Fibroblast of lung (primary cell): ENCODE measurements at places on chromosomes 2 and 18. TPM values are rescaled to one million over a fixed set of nuclear protein-coding genes. Genes with fewer than 3 reads are reported as not detected.
A peak's percentile ranks its signal among the peaks of the same experiment; 100 is the strongest.

Gene CAMKMT
- polyA plus RNA-seq, result 11.6 and 12.1 TPM in 2 replicates

Gene UGT1A4
- not detected in 2 replicates for polyA plus RNA-seq

Gene LIMS2
- polyA plus RNA-seq, result 3.0 and 17.3 TPM in 2 replicates

Gene TTC32
- 4.7 and 6.0 TPM in 2 replicates for polyA plus RNA-seq

Gene SLC9A2
- polyA plus RNA-seq, result not detected in 2 replicates

Gene MAPK4
- polyA plus RNA-seq, result not detected in 2 replicates

Gene ASXL2
- 16.6 and 20.7 TPM in 2 replicates for polyA plus RNA-seq

DNA sequence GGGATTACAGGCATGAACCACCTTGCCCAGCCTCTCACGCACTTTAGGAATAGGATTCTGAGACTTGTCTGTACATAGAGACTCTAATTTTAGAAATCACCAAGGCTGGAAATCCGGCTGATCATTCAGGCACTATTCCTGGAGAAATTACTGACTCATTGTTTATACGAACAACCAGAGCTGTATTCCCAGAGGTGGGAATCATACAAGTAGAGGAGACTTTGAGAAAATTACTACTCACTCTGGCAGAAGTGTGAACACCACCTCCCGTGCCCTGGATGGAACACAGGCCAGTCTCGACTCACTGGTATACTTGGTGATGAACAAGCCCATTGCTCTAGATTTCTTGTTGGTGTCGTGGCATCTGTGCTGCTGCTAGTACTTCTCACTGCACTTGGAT lies 5.8 kb upstream of the ADNP2 start:
- no peak overlapping the region for H3K27ac ChIP-seq
- no peaks in the 10 kb centered on the region for H3K27me3 ChIP-seq
- peak; percentile 76 for DNase-seq
- H3K36me3 ChIP-seq, result no peaks in the 10 kb centered on the region

GRCh38 chr2:18940184-18940583 lies 350.8 kb upstream of the NT5C1B start:
- H3K27me3 ChIP-seq, result no peaks in the 10 kb centered on the region
- no peaks in the 10 kb centered on the region for H3K36me3 ChIP-seq
- no peaks in the 10 kb centered on the region for H3K4me1 ChIP-seq
- no peak overlapping the region for H3K27ac ChIP-seq
- H3K4me3 ChIP-seq, result no peak overlapping the region

- DNase-seq, result no peak
- peaks cover 24% of the 10 kb centered on the region for H3K4me1 ChIP-seq
- no peak overlapping the region for H3K27ac ChIP-seq
- H3K27me3 ChIP-seq, result no peaks in the 10 kb centered on the region
- H3K4me3 ChIP-seq, result no peak overlapping the region
Observed at GRCh38 chr2:40043641-40044040, 264.6 kb upstream of the THUMPD2 start.

DNA sequence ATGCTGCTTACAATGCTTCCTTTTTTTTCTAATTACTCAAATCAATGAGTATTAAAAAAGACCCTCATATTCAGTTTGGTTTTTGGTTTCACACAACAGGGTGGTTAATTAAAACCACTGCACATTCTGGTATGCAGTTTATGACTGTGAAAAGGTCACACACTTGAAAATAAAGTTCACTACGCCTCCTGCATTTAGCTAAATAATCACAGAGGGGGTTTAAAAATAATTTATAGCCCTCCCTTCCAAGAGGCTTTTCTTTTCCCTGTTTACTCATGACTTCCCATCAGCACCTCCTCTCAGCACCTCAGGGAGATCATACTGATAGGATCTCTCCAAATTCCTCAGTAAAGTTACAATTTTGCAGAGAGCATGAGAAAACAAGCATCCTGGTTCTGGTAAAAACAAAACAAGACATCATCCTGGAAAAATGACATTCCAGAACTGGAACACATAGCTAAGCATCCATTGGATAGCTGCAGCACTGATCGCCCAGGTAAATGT lies 129.5 kb upstream of the TMEM200C start:
- H3K27me3 ChIP-seq, result no peaks in the 10 kb centered on the region
- H3K4me3 ChIP-seq, result no peak overlapping the region
- no peaks in the 10 kb centered on the region for H3K4me1 ChIP-seq
- no peaks in the 10 kb centered on the region for H3K36me3 ChIP-seq
- no peak for DNase-seq

GRCh38 chr18:5250603-5251002 lies 44.9 kb downstream of the ZBTB14 start:
- no peaks in the 10 kb centered on the region for H3K27me3 ChIP-seq
- H3K27ac ChIP-seq, result no peak overlapping the region
- H3K4me1 ChIP-seq, result no peaks in the 10 kb centered on the region
- H3K36me3 ChIP-seq, result no peaks in the 10 kb centered on the region
- no peak for DNase-seq

DNA sequence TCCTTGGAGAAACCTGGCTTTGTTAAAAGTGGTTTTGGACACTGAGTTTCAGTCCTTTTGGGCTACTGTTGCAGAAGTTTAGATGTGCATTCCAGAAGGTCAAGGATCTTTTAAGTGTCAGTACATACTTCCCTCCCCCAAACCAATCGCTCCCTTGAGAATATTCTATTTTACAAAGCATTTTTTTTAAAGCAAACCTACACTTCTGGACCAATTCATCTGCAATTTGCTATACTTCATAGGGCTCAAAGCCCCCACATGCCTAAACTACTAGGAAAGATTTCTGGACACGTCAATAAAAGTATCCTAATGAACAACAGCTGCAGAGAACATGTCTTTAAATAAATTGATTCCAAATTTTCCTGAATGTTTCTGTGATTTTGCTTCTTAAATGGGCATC lies 157.6 kb downstream of the RDH14 start:
- H3K27ac ChIP-seq, result no peak overlapping the region
- H3K4me1 ChIP-seq, result no peaks in the 10 kb centered on the region
- H3K27me3 ChIP-seq, result no peaks in the 10 kb centered on the region
- no peak overlapping the region for H3K4me3 ChIP-seq

GRCh38 chr2:114354199-114354598 lies 88.2 kb upstream of the DPP10 start:
- no peaks in the 10 kb centered on the region for H3K4me1 ChIP-seq
- no peak for DNase-seq
- H3K27ac ChIP-seq, result no peak overlapping the region
- no peaks in the 10 kb centered on the region for H3K27me3 ChIP-seq
- H3K4me3 ChIP-seq, result no peak overlapping the region

- H3K36me3 ChIP-seq, result no peaks in the 10 kb centered on the region
- H3K27ac ChIP-seq, result no peak overlapping the region
- no peak overlapping the region for H3K4me3 ChIP-seq
- H3K27me3 ChIP-seq, result peaks cover 2% of the 10 kb centered on the region
Observed at GRCh38 chr18:36274083-36274715, 23.3 kb upstream of the FHOD3 start.

DNA sequence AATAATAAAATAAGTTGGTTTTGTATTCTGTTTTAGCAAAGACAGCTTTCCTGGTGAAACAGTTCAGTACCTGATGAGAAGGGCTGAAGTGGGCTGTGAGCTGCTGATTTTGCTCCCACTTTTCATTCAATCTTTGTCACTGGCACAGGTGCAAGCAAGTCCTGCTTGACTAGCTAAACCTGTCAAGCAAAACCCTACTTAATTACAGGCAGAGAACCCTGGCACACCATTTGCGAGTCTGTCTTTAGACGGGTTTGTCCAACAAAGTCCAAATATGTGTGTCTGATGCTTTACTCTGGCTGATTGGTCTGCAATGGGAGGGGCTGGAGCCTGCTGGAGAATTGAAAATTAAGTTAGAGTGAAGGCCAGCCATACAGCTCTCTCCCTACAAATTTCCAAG lies 267.2 kb downstream of the EPHA4 start:
- no peak overlapping the region for H3K27ac ChIP-seq
- H3K27me3 ChIP-seq, result no peaks in the 10 kb centered on the region
- H3K4me1 ChIP-seq, result no peaks in the 10 kb centered on the region
- no peak overlapping the region for H3K4me3 ChIP-seq
- DNase-seq, result no peak

DNA sequence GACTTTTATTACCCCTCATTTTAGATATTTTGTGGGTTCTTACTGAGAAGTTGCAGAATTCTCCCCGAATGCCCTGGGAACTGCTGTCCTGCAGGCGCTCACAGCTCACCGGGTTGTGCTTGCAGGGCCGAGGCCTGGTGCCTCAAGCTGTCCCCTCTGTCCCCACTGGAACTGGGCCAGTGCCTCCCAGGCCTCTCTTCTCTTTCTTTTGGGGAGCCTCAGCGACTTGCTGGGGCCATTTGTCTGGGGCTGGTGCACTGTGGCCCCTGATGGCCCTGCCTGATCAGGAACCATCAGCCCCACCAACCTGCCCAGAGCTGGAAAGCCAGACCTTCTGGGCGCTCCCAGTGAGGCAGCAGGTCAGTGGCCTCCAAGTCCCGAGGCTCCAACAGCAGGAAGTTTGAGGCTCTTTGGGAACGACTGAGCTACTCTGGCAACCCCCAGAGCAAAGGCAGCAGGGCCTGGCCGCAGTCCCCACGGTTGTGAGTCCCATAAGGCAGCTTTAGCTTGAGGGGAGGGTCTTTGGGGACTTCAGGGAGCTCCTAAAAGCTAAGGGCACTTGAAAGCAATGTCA lies 14.7 kb upstream of the NEU4 start:
- no peaks in the 10 kb centered on the region for H3K27me3 ChIP-seq
- H3K27ac ChIP-seq, result no peak overlapping the region
- no peaks in the 10 kb centered on the region for H3K36me3 ChIP-seq
- H3K4me1 ChIP-seq, result no peaks in the 10 kb centered on the region
- no peak for DNase-seq

- H3K27me3 ChIP-seq, result no peaks in the 10 kb centered on the region
- H3K4me3 ChIP-seq, result no peak overlapping the region
- no peaks in the 10 kb centered on the region for H3K4me1 ChIP-seq
Observed at GRCh38 chr2:8566774-8567468, 114.9 kb upstream of the ID2 start.

GRCh38 chr2:1995987-1996386 lies 251.7 kb upstream of the PXDN start:
- H3K27me3 ChIP-seq, result no peaks in the 10 kb centered on the region
- no peaks in the 10 kb centered on the region for H3K4me1 ChIP-seq
- H3K27ac ChIP-seq, result no peak overlapping the region
- H3K4me3 ChIP-seq, result no peak overlapping the region
- peak; percentile 90 for DNase-seq
- no peaks in the 10 kb centered on the region for H3K36me3 ChIP-seq

- H3K27ac ChIP-seq, result no peak overlapping the region
- H3K4me1 ChIP-seq, result no peaks in the 10 kb centered on the region
- H3K4me3 ChIP-seq, result no peak overlapping the region
Observed at GRCh38 chr2:28362991-28363521, 29.6 kb upstream of the FOSL2 start.

DNA sequence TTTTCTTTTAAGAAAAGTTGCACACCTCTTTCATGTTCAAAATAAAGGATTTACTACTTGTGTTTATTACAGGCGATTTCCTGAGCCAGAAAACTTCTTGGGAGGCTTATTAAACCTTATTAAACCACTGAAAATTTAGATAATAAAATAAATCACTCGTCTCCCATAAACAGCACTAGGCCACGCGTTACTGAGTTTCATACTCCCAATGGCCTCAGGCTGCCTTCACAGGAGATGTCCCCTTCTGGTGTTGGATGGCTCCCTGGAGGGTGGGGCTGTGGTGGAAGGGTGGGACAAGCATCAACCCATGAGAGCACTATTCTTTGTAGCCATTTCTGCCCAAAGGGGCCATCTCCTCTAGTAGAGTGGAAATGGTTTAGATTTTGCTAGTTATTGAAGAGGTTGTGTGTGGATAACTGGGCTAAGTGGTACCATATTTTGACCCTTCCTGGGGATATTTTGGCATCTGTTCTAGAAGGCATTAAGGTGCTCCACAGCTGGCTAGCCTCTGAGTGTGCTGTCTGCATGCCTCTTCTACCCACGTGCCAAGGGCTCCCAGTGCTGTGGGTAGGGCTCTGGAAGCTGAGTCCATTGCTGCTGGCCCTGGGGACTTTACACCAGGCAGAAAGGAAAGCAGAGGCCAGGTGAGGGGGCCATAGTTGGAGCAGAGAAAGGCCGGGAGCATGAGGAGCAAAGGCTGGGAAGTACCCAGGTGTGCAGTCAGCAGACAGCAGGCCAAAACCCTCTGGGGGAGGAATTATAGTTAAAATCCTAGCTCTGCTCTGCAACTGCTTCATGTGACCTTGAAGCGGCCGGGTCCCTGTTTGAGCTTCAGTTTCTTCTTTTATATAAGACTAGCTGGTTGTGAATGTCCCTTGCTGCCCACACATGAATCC lies 121.7 kb upstream of the SMAD2 start:
- H3K36me3 ChIP-seq, result no peaks in the 10 kb centered on the region
- H3K27me3 ChIP-seq, result no peaks in the 10 kb centered on the region
- H3K27ac ChIP-seq, result no peak overlapping the region
- no peak overlapping the region for H3K4me3 ChIP-seq

- H3K27me3 ChIP-seq, result no peaks in the 10 kb centered on the region
- no peak for DNase-seq
- no peaks in the 10 kb centered on the region for H3K4me1 ChIP-seq
- no peak overlapping the region for H3K4me3 ChIP-seq
Observed at GRCh38 chr2:228699888-228700287, 518.4 kb upstream of the SPHKAP start.

DNA sequence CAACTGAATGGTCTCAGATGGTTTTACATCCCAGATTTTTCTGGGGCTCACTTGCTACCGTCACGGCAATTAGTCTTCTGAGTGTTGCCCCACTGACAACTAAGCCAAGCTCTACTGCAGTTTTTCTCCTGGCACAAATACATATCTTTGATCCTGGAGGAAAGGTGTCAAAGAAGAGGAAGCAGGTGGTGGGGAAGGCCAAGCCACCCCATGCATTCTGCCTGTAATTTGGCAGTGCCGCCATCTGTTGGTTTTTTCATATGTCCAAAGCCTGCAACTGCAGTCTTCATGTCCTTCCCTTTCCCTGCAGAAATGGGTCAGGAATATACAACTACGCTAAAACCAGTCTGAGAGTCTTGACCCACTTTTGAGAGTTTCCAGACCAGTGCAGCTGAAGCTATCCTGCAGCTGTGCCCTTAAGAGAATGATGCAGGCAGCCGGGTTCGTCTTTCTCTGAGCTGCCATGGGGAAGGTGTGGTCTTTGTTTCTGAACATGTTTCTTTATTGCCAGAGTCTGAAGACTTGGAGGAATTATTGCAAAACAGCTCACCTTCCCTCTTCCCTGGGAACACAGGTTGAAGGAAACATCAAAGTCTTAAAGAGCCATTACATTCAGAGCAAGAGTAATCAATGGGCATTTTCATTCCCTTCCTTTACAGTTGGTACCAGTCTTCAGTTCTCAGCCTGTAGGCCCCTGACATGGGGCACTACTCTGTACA lies 71.8 kb upstream of the ATL2 start:
- no peaks in the 10 kb centered on the region for H3K4me1 ChIP-seq
- no peak for DNase-seq
- H3K27ac ChIP-seq, result no peak overlapping the region
- H3K4me3 ChIP-seq, result no peak overlapping the region

GRCh38 chr2:120204945-120205670 lies 18.1 kb downstream of the TMEM185B start:
- H3K4me1 ChIP-seq, result no peaks in the 10 kb centered on the region
- H3K4me3 ChIP-seq, result no peak overlapping the region
- no peaks in the 10 kb centered on the region for H3K36me3 ChIP-seq
- peaks cover 3% of the 10 kb centered on the region for H3K27me3 ChIP-seq
- H3K27ac ChIP-seq, result no peak overlapping the region
- no peak for DNase-seq
